C1 segment of cervical spinal cord (tissue), 14 donors: ENCODE measurements at places on chromosomes 4 and X.

- DNase-seq = no peak
Measured at GRCh38 chr4:100379583-100380105, 138.2 kb downstream of the EMCN start.

DNA sequence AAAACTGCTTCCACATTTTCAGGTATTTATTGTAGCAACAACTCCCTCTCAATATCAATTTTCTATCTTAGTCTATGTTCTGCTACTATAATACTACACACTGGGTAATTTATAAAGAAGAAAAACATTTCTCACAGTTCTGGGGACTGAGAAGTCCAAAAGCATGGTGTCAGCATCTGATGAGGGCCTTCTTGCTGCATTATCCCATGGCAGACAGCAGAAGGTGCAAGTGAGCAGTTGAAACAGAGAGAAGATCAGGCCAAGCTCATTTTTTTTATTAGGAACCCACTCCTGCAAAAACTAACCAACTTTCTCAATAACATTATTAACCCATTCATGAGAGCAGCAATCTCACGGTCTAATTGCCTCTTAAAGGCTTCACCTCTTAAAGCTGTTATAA, 376.0 kb downstream of the RAB28 start:
- DNase-seq = no peak

- no peak for DNase-seq
Measured at GRCh38 chr4:156870131-156870530, 101.5 kb downstream of the PDGFC start.

- DNase-seq = no peak
Measured at GRCh38 chr4:34615315-34615714, 1629.0 kb downstream of the ARAP2 start.

DNA sequence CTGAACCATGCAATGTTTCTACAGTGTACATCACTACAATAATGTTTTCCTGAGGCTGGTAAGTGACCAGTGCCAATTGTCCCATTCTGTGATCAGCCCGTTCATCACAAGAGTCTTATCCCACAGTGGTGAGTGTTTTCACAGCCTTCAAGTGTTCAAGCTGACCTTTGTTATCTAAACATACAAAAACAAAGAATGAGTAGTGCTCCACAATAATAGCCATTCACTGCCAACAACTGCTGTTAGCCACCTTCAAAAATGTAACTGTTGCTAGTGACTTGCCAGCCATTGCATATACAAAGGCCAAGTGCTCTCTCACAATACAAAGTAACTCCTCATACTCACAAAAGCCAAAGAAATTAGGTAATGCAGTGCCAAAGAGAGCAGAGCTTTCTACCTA, 1084.1 kb downstream of the FAM133A start:
- no peak for DNase-seq

GRCh38 chr4:14539246-14539645, 463.0 kb upstream of the CPEB2 start:
- no peak for DNase-seq

DNA sequence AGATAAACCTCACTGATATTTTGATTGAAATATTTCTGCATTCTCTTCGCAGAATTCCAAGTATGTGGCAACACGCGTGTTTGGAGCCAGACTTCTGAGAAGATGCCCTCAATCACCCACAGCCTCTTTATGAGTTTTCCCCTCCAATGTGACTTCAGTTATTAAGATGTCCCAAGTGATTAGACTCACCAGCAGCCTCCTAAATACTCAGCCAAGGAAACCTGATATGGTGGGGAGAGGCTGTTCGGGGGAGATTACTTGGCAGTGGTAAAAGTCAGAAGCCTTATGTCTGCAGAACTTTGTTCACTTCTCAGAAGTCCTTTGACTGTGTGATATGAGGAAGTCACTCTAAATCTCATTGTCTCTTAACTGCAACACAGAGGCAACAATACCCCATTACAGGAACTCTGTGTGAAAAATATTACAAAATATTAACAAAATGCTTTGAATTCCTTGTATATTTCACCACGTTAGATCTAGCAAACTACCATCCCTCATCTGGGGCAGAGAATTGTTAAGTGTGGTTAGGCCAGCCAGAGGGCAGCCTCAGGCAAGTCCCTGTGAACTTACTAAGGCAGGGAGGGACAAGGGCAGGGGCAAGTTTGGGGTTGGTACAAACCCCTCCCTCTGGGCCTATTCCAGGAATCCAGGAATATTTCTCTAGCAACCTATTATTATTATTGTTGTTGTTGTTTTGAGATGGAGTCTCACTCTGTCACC, 151.4 kb upstream of the USP9X start:
- no peak for DNase-seq

DNA sequence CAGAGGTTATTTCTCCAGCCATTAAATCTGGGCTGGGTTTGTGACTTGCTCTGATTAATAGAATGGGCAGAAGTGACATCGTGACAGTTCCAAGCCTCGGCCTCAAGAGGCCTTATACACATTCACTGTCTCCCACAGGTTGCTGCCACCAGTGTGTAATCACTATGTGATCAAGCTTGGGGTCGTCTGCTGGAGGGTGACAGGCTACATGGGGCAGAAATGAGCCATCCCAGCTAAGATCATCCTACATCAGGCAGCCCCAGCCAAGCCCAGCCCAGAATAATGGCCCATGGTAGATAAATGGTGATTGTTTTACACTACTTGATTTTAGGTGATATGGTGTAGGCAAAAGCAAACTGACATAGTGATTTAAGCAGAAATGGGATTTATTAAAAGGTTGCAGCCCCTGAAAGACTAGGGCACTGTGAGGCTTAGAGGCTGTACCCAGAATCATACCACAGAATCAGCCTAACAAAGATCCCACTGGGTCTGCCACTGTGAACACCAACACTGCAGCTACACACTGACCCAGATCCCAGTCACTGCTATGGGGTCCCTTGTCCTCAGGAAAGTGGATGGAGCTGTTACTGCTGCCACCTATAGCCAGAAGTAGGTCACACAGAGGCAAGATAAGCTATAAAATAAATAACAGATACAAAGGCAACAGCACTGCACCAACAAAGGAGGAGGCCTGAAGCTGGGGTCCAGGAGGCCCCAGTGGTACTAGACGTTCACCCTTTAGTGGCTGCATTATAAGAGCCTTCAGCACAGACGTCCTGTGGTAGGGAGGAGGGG, 159.6 kb upstream of the RBPJ start:
- DNase-seq = no peak

- no peak for DNase-seq
Measured at GRCh38 chr4:168524006-168524405, 27.2 kb downstream of the PALLD start.

GRCh38 chrX:102044496-102044895, 81.0 kb upstream of the TCEAL2 start:
- no peak for DNase-seq
